SK-N-SH (cell line): ENCODE measurements at places on chromosomes 3 and 15.

DNA sequence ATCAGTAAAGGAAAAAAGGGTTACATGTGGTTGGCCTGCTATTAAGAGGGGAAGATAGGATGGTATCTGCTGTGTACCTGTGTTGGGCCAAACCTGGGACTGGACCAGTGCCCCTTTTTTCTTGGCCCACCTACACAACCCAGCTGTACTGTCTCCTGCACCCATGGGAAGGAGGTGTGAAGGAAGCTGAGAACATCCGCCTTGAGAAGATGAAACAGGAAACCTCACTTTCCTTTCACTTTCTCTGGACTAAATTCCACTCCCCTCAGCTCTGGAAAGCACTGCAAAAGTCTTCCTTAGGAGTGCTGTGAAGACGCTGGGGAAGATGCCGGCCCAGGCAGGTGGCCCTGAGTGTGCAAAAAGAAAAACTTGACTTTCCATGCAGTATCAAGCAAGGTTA, 37.6 kb downstream of the LRRN1 start:
- no peak for DNase-seq

GRCh38 chr3:111712294-111713167, 117.4 kb upstream of the ZBED2 start:
- DNase-seq = peak; percentile 11

GRCh38 chr3:63976161-63976871, 47.0 kb downstream of the PSMD6 start:
- DNase-seq = no peak

DNA sequence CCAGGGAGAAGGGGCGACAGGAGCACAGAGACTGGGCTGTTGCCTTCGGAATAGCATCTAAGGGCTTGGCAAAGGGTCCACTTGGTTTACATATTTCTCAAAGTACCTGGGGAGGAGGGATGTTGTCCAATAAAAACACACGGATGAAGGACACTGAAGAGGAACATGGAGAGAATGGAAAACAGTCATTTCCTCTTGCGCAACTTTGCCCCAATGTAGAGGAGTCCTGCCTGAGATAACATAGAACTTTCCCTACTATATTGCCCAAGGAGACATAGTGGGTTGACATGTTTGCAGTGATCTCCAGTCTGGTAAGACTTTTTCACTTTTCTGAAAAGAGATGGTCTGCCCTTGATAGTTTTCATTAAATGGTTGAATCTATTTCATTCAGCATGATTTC, 468.8 kb upstream of the SUCLG2 start:
- DNase-seq = no peak

DNA sequence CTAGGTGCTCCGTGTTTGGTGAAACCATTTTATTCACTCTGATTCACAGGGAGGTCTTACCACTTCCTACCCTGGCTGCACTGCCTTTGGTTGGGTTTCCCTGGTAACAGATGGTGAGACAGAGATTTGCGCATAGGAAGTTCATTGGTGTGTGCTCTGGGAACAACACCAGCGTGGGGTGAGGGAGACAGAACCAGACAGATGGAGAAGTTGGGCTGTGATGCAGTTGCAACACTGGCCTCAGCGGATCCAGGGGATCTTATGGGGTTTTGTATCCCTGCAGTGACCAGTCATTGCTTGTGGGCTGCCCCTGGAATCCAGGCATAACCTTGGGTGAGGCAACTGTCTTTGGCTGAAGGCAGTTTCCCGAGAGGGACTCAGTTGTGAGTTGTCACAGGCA, 12.5 kb upstream of the IL16 start:
- DNase-seq = no peak

DNA sequence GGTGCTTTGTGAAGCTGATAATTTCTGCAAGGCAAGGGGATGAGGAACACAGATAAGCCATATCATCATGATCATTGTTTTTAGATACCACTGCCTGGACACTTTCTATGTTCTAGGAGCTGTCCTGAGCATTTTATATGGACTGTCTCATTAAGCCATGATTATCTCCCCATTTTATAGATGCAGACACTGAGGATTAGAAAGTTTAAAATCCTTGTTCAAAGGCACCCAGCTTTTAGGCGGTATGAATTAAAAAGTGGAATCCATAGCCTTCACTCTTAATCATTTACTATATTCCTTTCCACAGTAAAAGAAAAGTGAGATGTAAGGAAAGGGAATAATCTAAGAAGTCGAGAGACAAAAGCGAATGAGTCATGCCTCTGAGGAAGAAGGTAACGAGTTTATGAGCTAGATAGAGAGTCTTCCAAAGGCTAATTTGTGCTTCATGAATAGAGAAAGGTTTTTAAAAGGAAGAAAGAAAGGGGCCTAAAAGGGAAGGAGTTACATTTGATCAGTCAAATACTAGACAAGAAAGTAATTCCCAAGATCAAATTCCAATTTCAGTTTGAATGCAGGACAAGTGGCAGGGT, 856.0 kb downstream of the FHIT start:
- no peak for DNase-seq

- no peak for DNase-seq
Observed at GRCh38 chr3:150319900-150320299, 88.2 kb upstream of the TSC22D2 start.
